Posterior vena cava (tissue), 2 donors: ENCODE measurements at places on chromosomes 6 and 20.

- peak; percentile 92 for DNase-seq
These were observed 91.3 kb upstream of the SHLD1 start for GRCh38 chr20:5658912-5659345.

DNA sequence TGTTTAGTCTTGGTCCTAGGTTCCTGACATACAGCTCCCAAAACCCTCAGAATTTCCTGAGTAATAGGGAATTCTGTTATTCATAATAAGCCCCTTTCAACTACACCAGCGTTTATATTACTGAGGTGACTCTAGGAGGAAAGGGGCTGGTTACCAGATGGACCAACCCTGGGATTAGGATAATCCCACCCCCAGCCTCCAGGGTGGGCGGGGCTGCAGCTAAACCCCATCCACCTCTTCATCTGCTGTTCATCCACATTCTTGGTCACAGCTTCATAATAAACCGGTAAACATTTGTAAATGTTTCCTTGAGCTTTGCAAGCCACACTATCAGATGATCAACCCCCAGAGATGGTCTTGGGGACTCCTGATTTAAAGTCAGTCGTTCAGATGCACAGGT, 38.3 kb downstream of the NINL start:
- DNase-seq: no peak

DNA sequence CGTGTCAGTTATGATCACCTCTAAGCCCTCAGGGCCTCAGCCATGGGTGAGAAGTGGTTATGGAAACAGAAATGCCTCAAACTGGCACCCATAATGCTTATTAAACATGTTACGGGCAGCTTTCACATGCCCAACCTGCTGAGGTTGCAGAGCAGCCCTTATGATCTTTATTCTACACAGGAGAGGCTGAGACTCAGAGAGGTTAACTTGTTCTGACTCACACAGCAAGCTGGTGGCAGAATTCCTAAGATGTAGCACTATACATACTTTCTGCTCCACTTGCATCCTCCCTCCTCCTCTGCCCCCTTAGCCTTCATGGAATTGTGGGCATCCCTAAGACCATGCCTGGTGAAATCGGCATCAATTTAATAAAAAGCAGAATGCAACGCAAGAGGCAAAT, 34.7 kb upstream of the IGF2R start:
- no peak for DNase-seq

DNA sequence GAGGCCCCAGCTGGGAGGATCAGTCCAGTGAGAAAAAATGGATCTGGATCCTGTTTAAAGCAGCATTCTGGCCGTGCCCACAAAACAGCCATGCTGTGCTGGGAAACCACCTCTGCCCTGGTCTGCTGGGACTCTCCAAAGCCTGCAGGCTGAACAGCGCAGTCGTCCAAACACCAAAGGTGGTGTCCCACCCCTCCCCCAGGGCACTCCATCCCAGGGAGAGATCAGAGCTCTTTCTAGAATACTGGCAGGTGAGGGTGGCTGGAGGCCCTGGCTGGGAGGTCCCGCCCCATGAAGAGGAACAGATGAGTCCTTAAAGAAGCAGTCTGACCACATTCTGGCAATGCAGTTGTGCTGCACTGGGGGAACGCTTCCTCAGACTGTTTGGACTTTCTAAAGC, 84.6 kb downstream of the MRAP2 start:
- DNase-seq: no peak
